ENCODE measurements at places on chromosomes 11 and 22. TPM values are rescaled to one million over a fixed set of nuclear protein-coding genes. Genes with fewer than 3 reads are reported as not detected.

DNA sequence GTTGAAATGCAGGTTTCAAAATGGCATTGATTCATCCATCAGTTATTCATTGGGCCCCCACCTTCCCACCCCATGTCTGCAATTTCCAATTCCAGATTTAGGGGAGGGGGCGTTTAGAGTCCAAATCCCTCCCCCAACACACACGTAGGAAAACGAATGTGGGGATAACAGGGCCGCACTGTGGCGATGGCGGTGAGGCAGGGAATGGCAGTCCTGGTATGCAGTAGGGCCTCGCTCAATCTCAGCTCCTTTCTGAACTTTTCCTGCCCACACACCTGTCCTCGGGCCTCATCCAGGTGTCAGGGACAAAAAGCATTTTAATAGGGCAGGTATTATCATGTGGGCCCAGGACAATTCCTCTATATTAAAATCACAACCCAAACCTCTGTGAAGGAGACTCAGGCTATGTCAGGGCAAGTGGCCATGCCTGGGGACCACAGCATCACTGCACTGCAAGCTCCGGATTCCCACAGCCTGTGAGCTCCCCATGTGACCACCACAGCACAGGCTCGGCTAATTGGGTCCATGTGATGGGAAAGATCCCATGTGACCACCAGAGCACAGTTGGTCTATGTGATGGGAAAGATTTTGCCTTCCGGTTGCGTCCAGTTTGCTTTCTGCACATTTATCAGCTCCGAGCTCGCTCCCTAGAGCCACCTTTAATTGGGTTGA lies 44.5 kb downstream of the RTL6 start:
- DNase-seq = no peak

The SLC22A12 gene
- total RNA-seq = not detected

DNA sequence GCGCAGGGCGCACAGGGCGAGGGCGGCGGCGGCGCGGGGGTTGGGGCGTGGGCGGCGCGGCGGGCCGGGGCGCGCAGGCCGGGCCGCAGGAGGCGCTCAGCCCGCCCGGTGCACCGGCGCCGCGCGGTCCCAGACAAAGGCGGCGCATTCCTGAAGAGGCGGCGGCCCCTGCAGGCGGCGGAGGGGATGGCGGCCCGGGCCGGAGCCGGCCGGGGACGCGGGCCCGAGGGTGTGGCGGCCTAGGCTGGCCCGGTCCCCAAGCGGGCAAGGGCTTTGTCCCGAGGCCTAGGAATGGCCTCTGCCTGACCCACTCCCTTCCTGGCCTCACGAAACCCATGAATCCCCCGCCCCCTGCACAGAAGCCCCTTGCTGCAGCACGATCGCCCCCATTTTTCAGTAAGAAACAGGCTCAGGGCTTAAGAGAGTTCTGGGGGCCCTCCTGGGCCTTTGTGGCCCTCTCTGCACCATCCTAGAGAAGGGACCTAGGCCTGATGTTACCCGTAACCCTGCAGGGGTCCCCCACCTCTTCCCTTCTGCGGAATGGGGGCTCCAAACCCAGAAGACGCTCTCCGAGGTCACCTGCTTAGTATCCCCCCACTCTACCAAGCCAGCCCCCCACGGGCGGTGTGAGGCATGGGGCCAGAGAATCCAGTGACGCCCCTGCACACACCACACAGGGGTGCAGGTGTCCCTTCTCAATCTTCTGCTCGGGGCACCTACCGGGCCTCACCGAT lies at the start of gene RTN4R:
TSS of gene RTN4R (minus strand) at position 40 of the 734 bp plus-strand sequence. CDS start 226 bp downstream, outside the sequence.
- DNase-seq = peak; percentile 70

The EHBP1L1 gene
- total RNA-seq = 13.0 TPM

GRCh38 chr11:8083871-8084281 lies 2.9 kb downstream of the TUB start:
- no peak for DNase-seq

DNA sequence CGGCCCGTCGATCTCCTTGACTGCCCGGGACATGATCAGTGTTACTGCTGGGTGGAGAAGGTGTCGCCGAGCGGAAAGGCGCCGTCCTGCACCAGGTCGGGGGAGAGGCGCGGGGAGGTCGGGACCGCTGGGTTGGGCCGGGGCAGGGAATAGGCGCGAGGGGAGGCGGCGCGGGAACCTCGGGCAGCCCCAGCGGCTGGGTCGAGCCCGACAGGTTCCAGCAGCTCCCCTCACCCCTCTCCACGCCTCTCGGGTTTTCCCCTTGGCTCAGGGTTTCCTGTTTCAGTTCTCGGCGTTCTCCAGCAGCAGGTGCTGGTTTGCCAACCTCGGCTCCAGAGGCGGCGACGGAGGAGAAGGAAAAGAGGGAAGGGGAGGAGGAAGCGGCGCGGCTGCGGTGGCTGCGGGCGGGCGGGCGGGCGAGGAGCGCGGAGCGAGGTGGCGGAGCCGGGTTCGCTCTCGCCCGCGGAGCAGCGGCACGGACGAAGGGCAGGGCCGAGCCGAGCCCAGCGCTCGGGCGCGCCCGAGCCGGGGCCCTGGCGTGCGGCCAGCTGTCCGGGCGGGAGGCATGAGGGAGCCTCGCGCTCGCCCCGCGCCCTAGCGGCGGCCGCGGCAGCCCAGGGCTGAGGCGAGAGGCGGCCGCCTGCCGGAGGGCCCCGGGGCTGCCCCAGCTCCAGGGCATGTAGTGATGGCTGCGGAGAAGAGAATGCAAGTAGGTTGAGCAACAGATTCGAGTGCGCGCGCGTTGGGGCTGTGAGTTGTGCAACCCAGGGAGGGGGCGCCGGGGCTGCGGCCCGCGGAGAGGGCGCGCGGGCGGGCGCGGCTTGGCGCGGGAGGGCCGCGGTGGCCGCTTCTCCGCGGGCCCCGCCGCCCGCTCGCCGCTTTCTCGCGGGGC lies at the start of gene ZC3H12C:
TSS of gene ZC3H12C (plus strand) at position 878 of the 892 bp plus-strand sequence. CDS start 20 bp downstream, outside the sequence.
- peak; percentile 87 for DNase-seq

GRCh38 chr11:120713296-120713695 lies 201.7 kb downstream of the GRIK4 start:
- DNase-seq = no peak

- DNase-seq = no peak
Measured at GRCh38 chr11:117121176-117121575, 22.9 kb upstream of the PAFAH1B2 start.

DNA sequence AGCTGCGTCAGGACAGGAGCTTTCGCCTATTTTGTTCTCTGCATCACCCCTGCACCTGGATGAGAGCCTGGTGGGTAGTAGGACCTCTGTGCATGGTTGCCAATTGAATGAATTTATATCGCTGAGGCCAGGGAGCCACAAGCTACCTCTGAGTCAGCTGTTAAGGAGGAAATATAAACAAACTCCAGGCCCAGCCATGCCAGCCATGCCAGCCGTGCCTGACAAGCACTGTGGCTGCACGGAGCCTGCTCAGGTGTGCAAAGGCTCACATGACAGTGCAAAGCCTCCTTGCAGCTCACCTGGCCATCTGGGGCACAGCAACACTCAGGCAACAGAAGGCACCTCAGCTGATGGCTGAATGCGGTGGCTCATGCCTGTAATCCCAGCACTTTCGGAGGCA lies 33.7 kb upstream of the LINC01488 start:
- DNase-seq = peak; percentile 3

- DNase-seq = no peak
Measured at GRCh38 chr22:35521358-35522224, 19.0 kb upstream of the RASD2 start.

The DAGLA gene
- total RNA-seq = 0.34 TPM

DNA sequence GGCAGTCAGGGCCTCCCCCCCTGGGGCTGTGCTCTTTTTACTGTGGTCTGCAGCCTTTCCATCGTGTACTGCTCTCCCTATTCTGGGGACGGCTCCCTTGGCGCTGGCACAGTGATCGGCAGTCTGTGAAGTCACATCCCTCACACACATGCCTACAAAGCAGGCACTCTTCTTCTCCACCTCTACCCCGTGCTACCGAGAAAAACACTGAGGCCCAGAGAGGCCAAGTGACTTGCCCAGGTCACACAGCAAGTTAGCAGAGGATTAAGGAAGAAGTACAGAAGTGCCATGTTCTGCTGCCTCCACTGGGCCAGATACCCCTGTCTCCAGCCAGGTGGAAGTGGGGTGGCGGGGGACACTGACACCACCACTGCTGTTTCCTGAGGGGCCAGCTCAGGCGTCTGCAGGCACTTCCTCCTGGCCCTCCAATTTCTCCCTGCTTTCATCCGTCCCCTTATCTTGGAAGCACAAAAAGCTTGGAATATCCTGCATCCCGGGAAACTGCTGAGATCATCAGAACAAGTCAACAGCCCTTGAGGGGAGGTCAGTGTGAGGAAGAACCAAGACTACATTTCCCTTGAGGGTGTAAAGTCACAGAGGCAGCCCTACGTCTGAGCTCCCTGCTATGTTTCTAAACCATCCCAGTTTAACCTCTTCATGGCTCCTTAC lies 30.2 kb upstream of the KLHL35 start:
- DNase-seq = no peak

The FAM180B gene
- total RNA-seq = not detected

DNA sequence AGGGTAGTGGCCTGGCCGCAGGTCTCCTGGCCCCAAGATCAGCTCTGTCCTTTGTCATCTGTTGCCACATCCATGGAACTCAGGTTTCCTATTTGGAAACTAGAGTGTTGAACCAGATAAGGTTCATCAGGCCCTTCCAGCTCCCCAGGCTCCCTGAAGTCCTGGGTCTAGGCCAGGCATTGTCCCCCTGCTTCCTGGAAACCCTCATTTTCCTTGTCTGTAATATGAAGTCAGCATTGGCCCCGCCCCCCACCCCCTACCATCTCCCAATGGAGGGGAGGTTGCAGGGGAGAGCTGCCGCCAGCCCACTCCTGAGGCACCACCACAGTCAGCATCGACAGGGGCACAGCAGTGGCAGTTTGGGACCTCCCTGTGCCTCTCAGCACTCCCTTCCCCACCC lies 9.0 kb upstream of the MS4A10 start:
- no peak for DNase-seq

DNA sequence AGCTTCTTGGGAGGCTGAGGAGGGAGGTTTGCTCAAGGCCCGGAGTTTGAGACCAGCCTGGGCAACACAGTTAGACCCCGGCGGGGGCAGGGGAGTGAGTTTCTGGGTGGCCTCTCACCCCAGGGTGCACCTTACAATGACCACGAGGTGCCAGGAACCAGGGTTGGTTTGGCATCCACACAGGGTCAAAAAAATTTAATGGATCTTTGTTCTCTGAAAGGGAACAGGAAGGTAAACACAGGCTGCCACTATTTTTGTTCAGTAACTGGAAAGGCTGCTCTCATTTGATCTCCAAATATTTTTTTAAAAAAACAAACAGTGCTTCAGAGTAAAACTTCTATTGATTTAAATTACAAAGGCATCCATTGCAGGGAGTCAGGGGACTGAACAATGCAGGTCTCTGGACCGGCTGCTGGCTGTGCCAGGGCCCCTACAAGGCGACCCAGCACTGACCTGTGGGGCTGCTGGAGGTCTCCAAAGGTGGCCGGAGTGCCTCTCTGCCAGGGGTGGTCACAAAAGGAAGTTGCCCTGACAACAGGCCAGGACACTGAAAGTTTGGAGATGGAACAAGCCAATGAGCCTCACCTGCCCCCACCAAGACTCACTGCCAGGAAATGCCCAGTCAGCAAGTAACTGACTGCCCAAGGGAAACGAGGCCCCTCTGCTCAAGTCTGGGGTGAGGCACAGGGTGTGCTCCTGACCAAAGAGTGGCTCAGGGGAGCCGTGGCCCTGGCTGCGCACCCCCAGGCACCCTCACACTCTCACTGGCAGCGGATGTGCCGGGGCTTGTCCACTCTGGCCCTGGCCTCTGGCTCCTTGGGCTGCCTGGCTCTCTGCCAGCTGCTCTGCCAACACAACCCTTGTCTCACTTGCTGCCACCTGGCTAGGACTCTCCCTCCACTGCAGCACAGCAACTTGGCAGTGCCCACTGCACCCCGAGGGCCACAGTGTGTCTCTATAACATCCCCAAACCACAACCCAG lies 51.8 kb downstream of the ARFGAP3 start:
- DNase-seq = peak; percentile 92

DNA sequence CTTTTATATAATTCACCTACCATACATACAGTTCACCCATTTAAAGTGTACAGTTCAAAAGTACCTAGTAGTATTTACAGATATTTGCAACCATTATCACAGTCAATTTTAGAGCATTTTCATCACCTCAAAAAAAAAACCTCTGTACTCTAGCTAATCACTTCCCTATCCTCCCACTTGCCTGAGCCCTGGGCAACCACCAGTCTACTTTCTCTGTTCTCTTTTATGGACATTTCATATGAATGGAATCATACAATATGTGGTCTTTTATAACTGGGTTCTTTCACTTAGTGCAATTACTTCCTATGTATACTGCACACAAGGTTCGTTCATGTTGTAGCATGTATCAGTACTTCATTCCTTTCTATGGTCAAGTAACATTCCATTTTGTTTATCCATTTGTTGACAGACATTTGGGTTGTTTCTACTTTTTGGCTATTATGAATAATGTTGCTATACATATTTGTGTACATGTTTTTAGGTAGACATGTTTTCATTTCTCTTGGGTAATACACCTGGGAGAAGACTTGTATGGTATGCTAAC lies 17.8 kb upstream of the NEU3 start:
- DNase-seq = no peak

DNA sequence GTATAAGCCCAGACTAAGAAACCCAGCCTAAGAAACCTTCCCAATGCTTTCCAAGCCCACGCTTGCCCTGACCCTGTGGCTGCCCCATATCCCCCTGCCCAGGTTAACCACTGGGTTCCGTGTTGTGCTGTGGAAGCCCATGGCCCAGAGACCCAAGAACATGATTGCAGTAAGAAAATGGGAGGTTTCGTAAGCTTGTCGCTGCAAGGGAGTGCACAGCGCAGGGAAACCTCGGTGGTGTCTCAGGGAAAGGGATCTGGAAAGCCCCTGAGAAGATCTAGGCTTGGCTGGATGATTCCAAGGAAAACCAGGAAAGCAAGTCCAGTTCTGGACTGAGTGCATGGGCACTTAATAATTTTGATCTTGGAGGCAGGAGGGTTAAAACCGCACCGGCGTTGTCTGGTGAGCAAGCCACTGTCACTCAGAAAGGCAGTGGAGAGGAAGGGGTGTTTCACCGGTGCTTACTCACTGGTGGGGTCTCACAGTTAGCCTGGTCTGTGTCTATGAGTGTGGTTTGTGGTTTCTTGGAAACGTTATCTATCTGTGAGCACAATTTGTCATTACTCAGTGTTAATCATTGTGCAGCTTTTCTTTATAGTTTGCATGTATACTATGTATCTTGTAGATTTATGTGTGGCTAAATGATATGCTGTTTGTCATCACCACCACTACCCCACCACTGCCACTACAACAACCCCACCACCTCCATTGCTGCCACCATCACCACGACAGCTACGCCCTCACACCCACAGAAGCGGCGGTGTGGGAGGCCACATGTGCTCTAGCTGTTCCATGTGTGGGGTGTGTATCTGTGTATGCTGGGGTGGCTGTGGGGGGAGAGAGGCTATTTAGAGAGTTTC lies 53.3 kb upstream of the PRDM11 start:
- no peak for DNase-seq

The CBX7 gene
- total RNA-seq = 14.5 TPM

Data from right lobe of liver (tissue), 6 donors.